ENCODE measurements at places on chromosomes 7 and 10.

- DNase-seq, result no peak
Measured at GRCh38 chr7:13105209-13105608, 417.8 kb downstream of the ARL4A start.

GRCh38 chr7:16065939-16066338 lies 355.4 kb downstream of the CRPPA start:
- DNase-seq, result no peak

- DNase-seq, result no peak
Measured at GRCh38 chr7:15593382-15593781, 31.6 kb upstream of the AGMO start.

DNA sequence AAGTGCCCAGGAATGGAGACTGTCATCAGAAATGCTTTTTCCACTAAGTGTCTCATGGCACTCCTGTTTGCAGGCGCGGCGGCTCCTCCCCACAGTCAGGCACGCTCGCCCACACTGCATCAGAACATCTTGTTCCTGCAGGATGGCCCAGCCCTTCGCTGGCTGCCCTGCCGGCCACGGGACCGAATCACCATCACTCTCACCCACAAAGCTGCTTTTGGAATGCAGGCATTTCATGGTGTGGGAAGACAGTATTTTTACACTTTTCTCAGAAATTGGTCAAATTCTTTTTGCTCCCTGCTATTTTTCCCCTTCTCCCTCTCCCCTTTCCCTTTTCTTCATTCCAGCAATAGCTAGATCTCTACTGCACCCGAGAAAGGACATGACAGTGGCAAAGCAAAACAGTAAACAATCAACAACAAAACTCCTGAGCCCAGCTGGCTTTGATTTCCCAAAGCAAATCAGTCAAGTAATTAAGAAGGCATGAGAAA lies 176.1 kb upstream of the TNS3 start:
- peak; percentile 73 for DNase-seq

GRCh38 chr7:95642173-95642572 lies 45.9 kb upstream of the PDK4 start:
- no peak for DNase-seq

DNA sequence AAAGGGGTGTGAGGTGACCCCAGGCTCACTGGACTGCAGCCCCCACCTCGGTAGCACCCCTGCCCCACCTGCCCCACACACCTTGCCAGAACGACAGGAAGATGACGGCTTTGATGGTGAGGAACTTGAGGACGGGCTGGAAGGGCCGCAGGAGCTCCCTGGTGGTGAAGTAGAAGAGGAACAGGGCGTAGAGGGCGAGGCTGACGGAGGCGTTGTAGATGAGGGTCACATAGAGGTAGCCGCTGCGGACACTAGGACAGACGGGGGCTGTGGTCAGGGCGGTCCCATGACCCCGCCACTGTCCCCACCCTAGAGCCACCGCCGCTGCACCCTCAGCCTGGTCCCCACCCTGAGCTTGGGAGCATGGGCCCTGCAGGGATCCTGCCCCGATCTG lies 7.6 kb downstream of the TMEM184A start:
- DNase-seq, result no peak

GRCh38 chr10:13728898-13729535 lies 142.3 kb downstream of the PRPF18 start:
- DNase-seq, result no peak

GRCh38 chr7:105230486-105230885 lies 158.2 kb downstream of the SRPK2 start:
- DNase-seq, result no peak

- DNase-seq, result no peak
Measured at GRCh38 chr7:51077987-51078370, 238.6 kb downstream of the COBL start.

GRCh38 chr10:51910189-51910588 lies 210.8 kb upstream of the CSTF2T start:
- no peak for DNase-seq

DNA sequence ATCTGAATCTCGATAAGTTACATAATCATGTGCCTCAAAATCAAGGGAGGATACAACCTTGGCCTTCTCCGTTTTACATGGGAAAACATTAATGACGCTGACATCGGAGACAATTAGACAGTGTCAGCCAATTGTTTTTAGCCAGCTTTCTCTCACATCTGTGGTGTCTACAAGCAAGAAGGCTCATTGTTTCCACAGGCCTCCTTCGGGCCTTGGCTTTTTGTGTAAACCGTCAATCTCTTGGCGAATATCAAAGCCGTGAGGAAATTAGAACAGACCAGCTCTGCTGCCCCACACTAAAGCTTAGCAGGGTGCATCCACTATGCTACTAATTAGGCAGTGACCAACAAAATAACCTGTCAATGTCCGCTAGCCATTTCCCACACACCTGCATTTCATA lies 43.2 kb downstream of the VAX1 start:
- DNase-seq, result no peak

- DNase-seq, result no peak
Measured at GRCh38 chr10:478471-479245, 210.8 kb downstream of the DIP2C start.

GRCh38 chr10:77644557-77645243 lies 7.1 kb upstream of the KCNMA1 start:
- DNase-seq, result no peak

GRCh38 chr10:72295330-72295910 lies 21.7 kb downstream of the DDIT4 start:
- DNase-seq, result no peak

DNA sequence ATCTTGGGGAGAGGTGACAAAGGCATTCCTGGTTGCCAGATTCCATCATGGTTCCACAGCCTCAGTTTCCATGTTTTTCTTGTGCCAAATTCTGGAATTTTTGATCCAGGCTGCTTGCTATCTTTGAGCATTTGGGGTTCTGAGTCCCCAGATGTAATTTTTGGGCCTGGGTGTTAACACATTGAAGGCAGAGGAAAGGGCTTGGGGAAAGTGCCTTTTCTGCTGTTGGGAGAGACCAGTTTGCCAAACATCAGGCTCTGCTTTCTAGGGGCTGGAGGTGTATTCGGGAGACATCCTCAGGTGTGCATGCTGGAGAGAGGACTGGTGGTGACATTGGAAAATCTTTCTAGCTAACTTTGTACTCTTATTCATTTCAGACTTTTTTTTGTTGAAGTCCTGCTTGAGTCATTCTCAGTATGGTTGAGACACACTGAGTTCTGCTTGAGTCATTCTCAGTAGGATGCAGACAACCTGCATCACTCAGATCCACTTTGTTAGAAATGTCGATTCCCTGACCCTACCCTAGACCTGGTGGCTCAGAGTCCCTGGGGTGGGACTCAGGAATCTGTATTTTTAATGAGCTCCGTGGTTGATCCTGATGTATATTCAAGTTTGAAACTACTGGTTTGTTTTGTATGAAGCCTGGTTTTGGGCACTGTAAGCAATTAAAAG lies 101.0 kb downstream of the LRMDA start:
- DNase-seq, result no peak

DNA sequence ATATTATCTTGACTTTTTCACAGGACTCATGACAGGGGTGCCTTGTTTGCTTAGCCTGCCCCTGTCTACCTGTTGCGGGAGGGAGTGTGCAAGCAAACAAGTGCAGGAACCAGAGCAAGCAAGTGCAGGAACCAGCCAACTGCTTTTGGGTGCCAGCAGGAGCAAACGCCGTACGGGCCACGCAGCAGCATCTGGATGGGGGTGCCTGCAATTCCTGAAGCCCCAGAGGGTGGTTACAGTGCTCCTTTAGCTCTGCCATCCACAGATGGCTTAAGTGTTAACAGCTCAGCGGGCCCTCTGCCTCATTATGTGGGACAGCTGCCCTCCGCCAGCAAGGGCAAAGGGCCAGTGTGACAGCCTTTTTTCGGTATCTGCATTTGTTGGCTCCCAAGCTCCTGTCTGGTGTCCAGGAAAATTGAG lies 83.5 kb downstream of the MICU1 start:
- DNase-seq, result no peak

GRCh38 chr10:22230158-22230833 lies 12.5 kb upstream of the EBLN1 start:
- DNase-seq, result no peak

DNA sequence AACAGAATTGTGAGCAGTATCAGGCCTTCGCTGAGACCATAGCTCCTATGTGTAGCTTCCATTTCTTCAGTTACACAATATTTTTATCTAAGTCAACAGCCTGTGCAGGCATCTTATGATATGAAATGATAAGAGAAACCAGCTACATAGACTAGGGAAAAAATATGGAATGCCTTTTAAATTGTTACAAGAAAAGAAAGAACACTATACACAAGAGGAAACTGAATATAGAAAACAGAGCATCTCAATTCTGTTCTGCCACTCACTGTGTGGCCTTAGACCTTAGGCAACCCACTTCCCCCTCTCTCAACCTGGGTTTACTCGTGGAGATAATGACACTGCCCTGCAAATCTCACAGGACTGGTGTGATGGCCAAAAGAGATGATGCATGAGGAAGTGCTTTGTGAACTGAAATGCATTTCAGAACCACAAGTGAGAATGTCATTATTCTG lies 132.9 kb downstream of the LRRN3 start:
- DNase-seq, result no peak

GRCh38 chr7:34687529-34687928 lies 29.5 kb downstream of the NPSR1 start:
- DNase-seq, result no peak

- DNase-seq, result no peak
Measured at GRCh38 chr7:70660154-70660818, 471.7 kb upstream of the GALNT17 start.

DNA sequence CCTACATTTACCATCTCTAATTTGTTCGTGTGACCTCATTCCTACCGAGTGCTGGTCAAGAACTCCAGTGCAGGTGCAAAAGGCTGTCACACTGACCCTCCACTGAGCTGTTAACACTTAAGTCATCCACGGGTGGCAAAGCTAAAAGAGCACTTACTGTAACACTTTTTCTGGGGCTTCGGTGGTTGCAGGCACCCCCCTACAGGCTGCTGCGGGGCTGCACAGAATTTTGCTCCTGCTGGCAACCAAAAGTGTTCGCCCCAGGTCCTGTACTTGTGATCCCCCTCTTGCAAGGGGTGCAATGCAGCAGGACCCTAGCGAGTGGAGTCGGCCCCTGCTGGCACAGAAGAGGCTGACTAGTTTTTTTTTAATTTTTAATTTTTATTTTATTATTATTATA lies 298.9 kb upstream of the CNTNAP2 start:
- DNase-seq, result no peak

- DNase-seq, result no peak
Measured at GRCh38 chr7:122618585-122619189, 80.2 kb downstream of the RNF133 start.

GRCh38 chr10:68934994-68935393 lies 21.0 kb upstream of the DDX21 start:
- DNase-seq, result no peak

DNA sequence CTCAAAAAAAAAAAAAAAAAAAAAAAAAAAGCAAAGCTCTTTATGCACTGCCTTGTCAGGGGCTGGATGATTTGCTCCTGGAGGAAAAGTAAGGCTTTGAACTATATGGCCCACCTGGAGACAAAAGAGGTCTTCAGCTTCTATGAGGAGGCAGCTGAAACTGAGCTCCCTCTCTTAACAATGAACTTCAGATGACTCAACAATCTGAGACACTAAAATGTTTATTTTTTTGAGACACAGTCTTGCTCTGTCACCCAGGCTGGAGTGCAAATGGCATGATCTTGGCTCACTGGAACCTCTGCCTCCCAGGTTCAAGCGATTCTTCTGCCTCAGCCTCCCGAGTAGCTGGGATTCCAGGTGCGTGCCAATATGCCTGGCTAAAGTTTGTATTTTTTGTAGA lies 36.7 kb downstream of the RAB19 start:
- no peak for DNase-seq

GRCh38 chr7:45984386-45985295 lies 63.6 kb upstream of the IGFBP3 start:
- DNase-seq, result no peak

- DNase-seq, result no peak
Measured at GRCh38 chr10:126108693-126109092, 212.3 kb downstream of the FANK1 start.

- peak; percentile 75 for DNase-seq
Measured at GRCh38 chr7:77887567-77887966, 89.0 kb downstream of the PHTF2 start.

- DNase-seq, result no peak
Measured at GRCh38 chr7:150373049-150373801, 4.6 kb downstream of the REPIN1 start.

GRCh38 chr7:105682341-105683060 lies 101.2 kb upstream of the EFCAB10 start:
- DNase-seq, result no peak

DNA sequence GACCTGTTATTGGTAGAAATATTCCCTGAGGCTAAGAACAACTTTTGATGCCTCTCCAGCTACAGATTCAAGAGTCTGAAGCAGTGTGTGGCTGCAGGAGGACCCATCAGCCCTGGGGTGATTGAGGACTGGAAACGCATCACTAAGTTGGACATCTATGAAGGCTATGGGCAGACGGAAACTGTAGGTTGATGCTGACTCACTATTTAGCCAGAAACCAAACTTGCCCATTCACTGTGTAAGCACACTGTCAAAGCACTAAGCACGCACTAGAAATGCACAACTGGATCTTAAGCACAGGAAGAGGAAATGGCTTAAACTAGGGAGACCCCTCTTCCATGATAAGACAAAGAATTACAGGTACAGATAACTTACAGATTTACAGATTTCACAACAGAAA lies 20.8 kb downstream of the ACSM6 start:
- DNase-seq, result no peak

GRCh38 chr7:140206616-140207389 lies 30.0 kb upstream of the KDM7A start:
- DNase-seq, result no peak

- no peak for DNase-seq
Measured at GRCh38 chr10:48463318-48464003, 141.4 kb downstream of the ARHGAP22 start.

GRCh38 chr10:97025613-97026242 lies 160.0 kb downstream of the SLIT1 start:
- no peak for DNase-seq

GRCh38 chr10:88428442-88428841 lies 154.7 kb downstream of the RNLS start:
- DNase-seq, result no peak

- DNase-seq, result no peak
Measured at GRCh38 chr10:11218395-11218794, 200.7 kb downstream of the CELF2 start.

- no peak for DNase-seq
Measured at GRCh38 chr7:1758859-1759521, 88.9 kb downstream of the ELFN1 start.

- no peak for DNase-seq
Measured at GRCh38 chr7:117048882-117049281, 95.6 kb downstream of the ST7 start.

All from AG09309 (cell line).